Stomach (tissue), 19 donors: ENCODE measurements at places on chromosomes 6 and 20.

GRCh38 chr20:31644701-31645100 lies 7.0 kb downstream of the COX4I2 start:
- DNase-seq = no peak

- DNase-seq = no peak
Measured at GRCh38 chr6:45163952-45164766, 164.0 kb upstream of the RUNX2 start.

DNA sequence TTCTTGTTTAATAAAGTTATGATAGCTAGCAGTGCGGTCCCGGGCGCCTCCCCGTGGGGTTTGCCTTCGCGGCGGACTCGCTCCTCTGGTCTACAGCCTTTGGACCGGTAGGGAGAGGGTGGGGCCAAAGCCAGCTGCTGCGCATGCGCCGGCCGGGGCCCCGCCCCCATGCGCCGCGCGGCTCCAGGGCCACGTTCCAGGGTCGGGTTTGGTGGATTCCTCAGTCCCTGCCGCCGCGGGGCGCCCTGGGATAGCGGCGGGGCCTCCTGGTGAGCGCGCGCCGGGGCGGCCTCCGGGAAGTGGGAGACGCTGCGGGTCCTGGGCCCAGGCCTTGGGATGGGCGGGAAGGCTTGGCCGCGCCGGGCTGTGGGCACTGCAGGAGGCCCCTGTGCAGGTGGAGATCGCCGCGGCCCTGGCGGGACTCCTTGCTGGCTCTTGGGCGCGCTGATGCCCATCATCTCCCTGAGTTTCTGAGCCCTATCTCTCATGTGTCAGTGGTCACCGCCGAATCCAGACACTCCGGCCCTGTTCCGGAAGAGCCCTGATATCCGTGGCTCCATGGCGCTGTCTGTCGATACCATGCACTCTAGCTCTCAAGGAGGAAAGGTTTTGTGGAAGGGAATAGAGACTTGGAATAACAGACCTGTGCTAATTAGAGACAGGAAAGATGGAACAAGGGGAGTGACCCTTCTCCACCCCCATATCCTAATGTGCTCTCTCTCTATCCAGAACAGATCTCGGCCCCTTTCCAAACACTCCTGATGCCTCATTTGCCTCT lies at the start of gene VARS2:
Gene VARS2 (plus strand): TSS at position 163 of the 778 bp plus-strand sequence. CDS start 599 bp downstream, at position 762.
- peak; percentile 94 for DNase-seq

- DNase-seq = no peak
Measured at GRCh38 chr6:4948781-4949450, 54.9 kb downstream of the RPP40 start.

DNA sequence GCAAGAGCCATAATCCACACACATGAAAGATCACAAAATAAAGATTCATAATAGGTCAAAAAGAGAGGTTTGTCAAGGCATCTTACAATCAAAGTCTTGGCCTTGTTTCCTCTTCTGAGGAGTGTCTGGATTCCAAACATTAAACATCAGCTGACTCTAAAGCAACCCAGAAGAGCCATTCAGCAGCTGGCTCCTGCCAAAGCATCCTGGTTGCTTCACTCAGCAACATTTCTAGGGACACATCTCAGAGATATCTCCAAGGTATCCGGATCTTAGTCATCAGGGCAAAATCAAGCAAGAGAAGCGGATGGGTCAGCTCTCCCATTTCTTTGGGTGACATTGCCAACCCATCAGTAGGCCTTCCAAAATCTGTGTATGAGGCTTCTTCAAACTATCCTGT lies 139.6 kb downstream of the KIF6 start:
- no peak for DNase-seq

- DNase-seq = no peak
Measured at GRCh38 chr20:33828967-33829560, 17.9 kb downstream of the CHMP4B start.
